ENCODE measurements at places on chromosomes 1 and 21.

GRCh38 chr1:231940116-231940515 lies 313.5 kb downstream of the DISC1 start:
- no peak for DNase-seq

GRCh38 chr1:39992234-39992633 lies 37.3 kb downstream of the MFSD2A start:
- no peak for DNase-seq

- DNase-seq = peak; percentile 73
These were observed 33.3 kb downstream of the RCC2 start for GRCh38 chr1:17405898-17406759.

- DNase-seq = no peak
These were observed 43.2 kb upstream of the PBX1 start for GRCh38 chr1:164515711-164516331.

- peak; percentile 80 for DNase-seq
These were observed at the start of gene MLLT11 for GRCh38 chr1:151060007-151060656. TSS of gene MLLT11 (plus strand) at chr1:151060397. CDS start at chr1:151067225, 6,828 bp downstream.

- DNase-seq = no peak
These were observed 166.5 kb downstream of the TPR start for GRCh38 chr1:186208405-186209129.

GRCh38 chr1:19232524-19232846 lies 18.8 kb downstream of the EMC1 start:
- DNase-seq = no peak

- no peak for DNase-seq
These were observed 187.8 kb upstream of the PLD5 start for GRCh38 chr1:242712248-242712647.

DNA sequence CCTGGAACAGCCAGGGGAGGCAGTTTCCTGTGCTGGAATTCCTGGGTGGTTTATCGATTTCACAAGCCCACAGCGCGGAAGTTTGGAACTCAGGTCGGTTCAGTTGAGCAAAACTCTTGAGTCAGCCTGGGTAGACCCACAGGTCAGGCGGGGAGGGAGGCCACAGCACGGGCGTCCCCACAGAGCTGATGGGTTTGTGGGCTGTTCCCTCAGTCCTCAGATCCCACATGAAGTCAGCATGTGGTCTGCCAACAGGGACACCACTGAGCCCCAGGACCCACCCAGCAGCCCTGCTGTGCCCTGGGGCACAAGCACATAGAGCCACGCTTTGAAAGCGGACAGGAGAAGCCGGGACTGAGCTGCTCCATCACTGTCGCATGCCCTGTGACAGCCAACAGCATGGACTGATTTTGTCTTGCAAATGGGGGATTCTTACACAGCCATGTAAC lies 17.4 kb downstream of the BMP8A start:
- no peak for DNase-seq

DNA sequence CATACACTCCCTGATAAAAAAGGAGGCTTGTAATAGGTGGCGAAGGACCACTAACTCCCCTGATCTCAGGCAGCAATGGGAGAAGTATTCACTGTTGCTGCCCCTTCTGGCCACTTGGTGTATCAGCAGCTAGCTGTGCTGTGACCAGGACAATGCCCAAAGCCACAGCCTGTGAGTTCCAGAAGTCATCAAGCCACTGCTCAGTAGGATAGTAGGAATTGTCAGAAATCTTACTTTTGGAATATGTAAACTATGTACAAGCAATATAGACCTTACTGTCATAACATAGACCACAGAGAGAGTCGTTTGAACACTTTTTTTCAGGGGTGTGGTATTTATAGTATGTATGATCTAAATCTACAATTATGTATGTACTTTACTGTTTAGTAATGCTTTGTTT lies 248.3 kb upstream of the CAMK1G start:
- DNase-seq = no peak

DNA sequence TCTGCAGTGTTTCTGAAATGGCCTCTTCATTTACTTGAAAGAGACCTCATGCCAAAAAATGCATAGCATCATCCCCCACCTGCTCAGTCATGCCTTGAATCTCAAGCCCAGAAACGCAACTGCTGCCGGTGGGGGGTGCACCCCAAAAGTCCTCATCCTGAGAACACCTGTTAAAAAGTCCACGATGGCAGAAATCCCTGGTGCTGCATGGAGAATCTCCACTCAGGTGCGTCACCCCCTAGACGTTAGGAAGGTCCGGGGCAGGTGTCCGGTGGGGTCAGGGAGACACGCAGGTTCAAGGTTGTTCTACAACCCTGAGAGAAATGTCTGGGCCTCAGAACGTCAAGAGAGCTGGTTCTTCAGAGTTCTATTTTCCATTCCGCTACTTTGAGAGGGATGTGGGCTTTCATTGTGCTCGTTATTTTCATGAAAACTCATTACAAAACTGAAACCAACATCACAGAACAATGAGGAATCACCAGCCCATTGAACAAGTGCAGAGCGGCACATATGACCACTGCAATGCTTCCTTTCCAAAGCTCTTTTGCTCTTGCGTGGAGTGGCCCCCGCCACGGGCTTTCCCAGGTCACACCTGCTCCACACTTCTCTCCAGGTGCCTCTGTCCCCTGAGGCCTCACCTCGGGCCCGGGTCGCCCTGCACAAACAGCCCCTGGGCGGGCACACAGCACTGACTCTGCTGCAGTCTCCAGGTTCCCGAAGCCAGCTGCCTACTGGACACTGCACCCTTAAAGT lies 201.9 kb downstream of the TOMM20 start:
- DNase-seq = peak; percentile 36

DNA sequence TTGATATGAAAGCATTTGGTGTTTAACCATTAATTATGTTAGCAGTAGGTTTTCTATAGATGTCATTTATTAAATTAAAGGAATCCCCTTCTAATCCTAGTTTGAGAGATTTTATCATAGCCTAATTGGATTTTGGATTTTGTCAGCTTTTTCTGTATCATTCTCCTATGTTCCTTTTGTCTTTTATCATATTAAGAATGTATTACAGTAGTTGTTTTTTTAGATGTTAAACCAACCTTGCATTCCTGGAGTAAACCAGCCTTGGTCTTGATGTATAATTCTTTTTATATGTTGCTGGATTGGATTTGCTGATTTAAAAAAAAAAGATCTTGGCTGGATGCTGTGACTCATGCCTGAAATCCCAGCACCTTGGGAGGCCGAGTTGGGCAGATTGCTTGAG lies 5.6 kb downstream of the SETDB1 start:
- no peak for DNase-seq

DNA sequence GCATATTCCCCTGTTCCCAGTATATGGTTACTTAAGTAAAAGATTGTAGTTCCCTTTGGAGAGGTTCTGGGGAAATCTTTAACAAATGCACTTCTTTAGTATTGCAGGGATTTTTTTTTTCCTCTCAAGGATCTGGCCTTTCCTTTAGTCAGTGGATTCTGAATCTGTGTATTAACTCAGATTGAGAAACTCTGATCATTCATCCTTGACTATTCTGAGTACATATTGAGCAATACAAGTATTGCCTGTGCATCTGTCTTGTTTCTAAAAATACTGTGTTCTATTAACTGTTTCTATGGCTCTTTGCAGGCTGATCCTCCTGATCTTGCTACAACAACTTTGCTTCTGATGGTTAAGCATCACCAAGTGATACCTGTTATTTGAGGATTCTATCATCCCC lies 67.8 kb upstream of the FGGY start:
- DNase-seq = no peak

- no peak for DNase-seq
These were observed 1.5 kb upstream of the RASSF5 start for GRCh38 chr1:206505702-206506355.

DNA sequence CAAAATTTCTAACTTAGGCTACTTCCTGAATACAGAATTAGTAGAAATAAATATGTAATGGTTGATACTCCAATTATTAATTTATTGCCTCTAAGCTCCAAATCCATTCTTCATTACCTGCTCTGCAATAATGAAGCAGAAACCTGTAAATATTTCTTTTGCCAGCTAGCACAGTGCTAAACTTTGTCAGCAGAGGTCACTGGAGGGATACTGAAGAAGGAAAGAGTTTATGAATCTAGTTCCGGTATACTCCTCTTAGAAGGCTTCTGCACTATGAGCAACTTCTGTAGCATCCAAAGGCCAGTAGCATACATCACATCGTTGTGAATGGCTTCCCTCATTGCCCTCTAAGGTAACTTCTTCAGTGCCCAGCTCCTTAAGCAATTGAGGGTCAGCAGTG lies 81.0 kb upstream of the LHX8 start:
- no peak for DNase-seq

GRCh38 chr1:111141245-111142220 lies 1.5 kb downstream of the CEPT1 start:
- DNase-seq = no peak

GRCh38 chr1:182376936-182377574 lies 14.5 kb downstream of the GLUL start:
- no peak for DNase-seq

DNA sequence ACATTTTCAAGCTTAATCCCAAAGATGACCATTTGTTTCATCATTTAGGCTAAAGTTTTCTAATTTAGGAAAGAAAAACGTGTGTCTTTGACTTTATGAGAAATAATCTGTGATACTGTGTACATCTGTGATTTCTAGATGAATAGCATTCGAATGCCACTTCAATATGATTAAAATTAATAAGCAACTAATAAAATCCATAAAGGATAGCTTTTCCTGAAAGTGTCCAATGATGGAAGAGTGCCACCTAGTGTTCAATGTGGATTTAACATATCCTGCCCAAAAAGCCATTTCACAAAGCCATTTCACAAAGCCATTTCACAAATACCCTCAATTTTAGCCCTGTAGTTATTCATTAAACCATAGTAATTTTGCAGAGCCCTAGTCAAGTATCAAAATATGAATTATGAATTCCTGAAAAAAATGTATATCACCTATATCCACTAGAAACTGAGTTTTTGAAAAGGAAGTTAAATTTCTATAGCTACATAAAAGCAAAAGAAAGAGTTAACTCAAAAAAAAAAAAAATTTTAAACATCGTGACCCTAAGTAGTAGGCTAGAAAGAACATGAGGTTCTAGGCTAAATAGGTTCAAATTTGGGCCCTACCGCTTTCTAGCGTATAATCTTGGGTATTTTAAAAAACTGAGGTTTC lies 19.1 kb downstream of the NME7 start:
- DNase-seq = no peak

DNA sequence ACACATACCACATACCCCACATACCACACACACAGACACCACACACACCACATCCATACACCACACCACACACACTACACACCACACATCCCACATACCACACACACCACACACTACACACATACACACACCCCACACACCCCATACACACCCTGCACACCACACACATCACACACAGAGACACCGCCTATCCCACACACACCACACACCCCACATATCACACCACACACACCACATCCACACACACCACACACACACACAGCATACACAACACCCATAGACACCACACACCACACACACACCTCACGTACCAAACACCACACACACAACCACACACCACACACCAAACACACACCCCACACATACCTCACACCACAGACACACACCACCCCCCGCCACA lies 68.3 kb downstream of the SLC9A1 start:
- DNase-seq = no peak

DNA sequence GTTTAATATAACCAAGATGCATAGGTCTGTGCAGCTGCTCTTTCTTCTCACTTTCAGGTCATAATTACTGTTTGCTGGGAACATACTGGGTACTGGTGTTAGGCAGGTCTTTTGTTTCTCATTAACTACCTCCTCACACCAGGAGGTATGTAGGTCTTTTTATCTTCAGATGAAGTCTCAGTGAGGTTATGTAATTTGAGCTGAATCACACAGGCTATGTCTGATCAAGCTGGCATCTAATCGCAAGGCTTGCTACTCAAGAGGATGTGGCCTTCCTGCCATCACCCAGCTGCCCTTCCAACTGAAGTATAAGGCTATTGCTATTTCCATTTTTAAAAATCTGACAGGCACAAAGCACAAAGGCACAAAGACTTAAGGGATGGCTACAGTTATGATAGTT lies 96.4 kb downstream of the RUNX1 start:
- no peak for DNase-seq

- DNase-seq = no peak
These were observed 43.1 kb upstream of the PKP1 start for GRCh38 chr1:201240171-201240570.

GRCh38 chr1:180675586-180675985 lies 43.8 kb downstream of the XPR1 start:
- DNase-seq = no peak

- no peak for DNase-seq
These were observed 367.7 kb upstream of the NEGR1 start for GRCh38 chr1:72649991-72650390.

- no peak for DNase-seq
These were observed 26.8 kb downstream of the UMODL1 start for GRCh38 chr21:42097860-42098454.

- DNase-seq = no peak
These were observed 8.0 kb downstream of the ANGPTL1 start for GRCh38 chr1:178862864-178863263.

DNA sequence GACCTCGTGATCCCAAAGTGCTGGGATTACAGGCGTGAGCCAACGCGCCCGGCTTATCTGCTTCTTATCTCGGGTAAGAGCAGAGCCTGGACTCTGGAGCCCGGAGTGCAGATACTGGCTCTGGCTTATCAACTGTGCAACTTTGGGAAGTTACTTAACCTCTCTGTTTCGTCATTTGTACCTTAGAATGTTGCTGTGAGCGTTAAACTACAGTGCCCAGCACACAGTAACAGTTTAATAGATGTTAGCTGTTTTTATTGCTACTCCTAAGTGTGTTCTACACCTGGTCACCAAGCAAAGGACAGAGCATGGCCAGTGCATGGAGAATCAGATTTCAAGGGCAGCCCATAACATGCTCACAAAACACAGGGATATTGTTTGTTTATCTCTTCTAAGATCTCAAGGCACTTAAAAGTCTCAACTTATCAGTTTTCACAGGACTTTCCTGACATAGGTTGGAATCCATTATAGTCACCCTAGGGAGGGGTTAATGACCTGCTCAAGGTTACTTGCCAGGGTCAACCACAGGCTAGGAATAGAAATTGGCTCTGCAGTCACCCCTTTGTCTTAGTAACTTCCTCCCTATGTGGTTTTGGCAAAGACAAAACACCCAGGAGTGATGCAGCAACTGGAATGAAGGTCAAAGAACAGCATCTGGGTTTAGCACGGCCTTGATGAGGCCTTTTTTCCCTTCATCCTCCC lies 22.5 kb upstream of the SRP9 start:
- no peak for DNase-seq

- peak; percentile 84 for DNase-seq
These were observed 11.7 kb upstream of the ENO1 start for GRCh38 chr1:8889925-8890785.

GRCh38 chr1:84997667-84998600 lies 1.0 kb upstream of the MCOLN2 start:
- DNase-seq = no peak

GRCh38 chr1:151653397-151653796 lies 41.5 kb downstream of the SNX27 start:
- no peak for DNase-seq

DNA sequence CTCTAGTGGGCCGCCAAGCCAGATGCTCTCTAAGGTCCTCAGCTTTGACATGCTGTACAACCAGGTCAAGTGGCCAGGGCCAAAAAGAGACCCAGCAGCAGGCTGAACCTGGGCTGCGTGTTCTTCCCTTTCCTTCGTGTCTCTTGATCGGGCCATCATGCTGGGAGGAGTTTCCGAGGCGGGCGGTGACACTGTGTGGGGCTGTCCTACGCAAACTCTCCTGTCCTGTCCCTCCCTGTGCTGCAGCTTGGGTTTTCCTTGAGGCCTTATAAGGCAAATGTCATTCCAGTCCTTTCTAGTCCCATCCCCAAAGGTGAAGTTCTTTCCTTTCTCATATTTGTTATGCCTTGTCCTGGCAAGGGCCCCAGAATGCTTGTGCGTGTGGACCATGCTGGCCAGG lies 56.7 kb downstream of the ARHGEF10L start:
- no peak for DNase-seq

GRCh38 chr1:12478612-12478985 lies 139.4 kb downstream of the DHRS3 start:
- DNase-seq = no peak

All from right forelimb (tissue), 1 donor.